H9 (cell line): ENCODE measurements at places on chromosomes 2 and 18. TPM values are rescaled to one million over a fixed set of nuclear protein-coding genes. Genes with fewer than 3 reads are reported as not detected.

MERTK gene
- total RNA-seq, result 4.2 and 4.8 TPM in 2 replicates

DNA sequence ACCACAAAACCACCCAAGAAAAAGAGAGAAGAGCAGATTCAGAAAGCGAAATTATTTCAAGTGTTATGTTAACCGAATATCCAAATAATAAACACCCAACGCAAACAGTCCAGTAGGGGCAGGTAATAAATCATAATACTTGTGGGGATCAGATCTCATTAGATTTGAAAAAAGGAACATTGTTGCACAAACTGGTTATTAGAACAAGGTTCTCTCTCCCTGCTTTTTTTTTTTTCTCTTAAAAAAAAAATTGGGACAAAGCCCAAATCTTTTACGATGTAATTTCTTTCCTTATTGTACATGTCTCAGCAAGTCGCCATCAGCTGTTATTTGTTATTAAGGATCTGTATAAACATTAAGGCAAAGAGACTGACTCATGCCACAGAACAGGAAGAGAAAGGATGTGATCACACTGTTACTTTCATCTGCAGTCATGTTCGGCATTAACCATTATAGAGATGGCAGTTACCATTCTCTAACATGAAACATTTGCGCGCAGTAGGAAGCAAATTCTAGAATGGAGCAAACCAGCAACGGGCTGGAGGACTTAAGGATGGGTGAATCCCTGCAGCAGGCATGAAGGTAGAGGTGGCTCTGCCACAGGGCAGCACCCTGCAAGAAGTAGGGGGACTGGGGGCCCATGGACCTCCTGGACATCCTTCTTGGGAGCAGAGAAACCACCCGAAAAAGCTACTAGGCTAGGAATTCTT, 42.0 kb downstream of the EPHA4 start:
- H3K4me3 ChIP-seq, result no peak overlapping the region
- H3K4me1 ChIP-seq, result peaks cover under 1% of the 10 kb centered on the region; the same call in 1 of the 2 replicates
- no peaks in the 10 kb centered on the region for H3K27me3 ChIP-seq
- no peak overlapping the region for H3K27ac ChIP-seq
- DNase-seq, result no peak

SGPP2 gene
- total RNA-seq, result not detected in 2 replicates

UPP2 gene
- not detected in 2 replicates for total RNA-seq

VSNL1 gene
- 9.2 and 9.9 TPM in 2 replicates for total RNA-seq

DNA sequence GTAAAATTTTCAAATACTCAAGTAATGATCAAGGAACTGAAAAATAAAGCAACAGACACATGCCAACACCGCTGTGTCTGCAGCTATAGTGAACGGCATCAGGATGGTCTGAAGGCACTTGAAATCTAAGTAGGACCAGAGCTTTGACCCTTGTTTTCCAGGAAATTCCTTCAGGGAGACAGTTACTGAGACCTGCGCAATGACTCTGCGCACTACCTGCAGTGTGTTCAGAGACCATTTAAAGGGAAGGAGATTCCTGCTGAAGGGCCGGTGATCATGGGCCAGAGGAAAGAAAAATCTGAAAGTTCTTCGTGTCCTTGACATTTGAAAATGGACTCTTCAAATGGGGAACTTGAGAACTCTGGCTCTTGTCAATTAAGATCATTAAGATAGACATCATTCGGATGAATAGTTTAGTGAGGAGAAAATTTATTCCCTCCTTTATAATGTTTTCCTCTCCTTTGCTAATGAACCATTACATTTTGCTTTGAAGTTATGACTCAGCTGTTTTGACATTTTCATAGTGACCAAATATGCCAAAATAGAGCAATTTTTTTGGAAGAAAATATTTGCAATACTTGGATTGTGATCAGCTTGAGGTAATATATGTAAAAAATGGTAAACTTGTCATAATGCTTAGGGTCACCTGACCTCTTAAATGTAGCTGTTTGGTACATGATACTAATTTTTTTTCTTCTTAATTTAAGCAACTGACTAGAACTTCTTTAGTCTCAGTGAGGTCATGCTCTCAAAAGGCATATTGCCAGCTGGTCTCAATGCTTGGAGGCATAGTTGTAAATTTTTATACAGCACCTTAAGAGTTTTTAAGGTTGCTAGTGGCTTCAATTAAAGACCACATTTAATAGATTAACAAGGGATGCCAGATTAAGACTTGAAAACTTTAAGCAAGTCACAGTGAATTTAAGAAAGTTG, 329.3 kb downstream of the ARHGAP15 start:
- H3K27me3 ChIP-seq, result no peaks in the 10 kb centered on the region
- no peak overlapping the region for H3K4me3 ChIP-seq
- DNase-seq, result no peak
- H3K36me3 ChIP-seq, result no peaks in the 10 kb centered on the region

DNA sequence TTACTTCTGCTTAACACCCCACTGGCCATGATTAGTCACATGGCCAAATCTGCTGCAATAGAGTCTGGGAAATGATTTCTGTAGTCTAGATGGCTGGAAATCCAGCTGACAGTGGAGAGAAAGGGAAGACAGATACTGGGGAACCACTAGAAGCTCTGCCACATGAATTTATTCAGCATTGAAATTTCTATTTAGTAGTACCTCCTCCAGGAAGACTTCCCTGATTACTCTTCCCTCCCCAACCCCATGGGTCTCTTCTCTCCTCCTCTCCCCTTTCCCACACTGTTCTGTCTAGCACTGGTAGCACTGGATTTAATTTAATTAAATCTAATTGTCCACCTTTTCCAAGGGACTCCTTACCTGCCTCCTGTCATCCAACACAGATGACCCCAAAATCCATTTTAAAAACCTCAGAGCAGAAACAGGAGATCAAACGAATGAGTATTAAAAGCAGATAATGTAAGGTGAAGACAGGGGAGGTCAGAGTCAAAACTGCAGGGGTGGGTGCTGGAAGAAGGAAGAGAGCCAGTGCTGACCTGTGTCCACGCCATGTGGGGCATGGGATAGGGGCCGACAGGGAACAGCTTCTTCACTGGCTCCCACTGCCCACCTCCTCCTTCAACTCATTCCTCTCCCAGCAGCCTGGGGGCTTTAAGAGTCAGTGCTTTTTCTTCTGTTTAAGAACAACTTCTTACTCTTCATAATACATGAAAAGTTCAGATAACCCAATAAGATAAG, 169.2 kb upstream of the HS6ST1 start:
- H3K36me3 ChIP-seq, result no peaks in the 10 kb centered on the region
- peak; percentile 20 for DNase-seq
- H3K4me1 ChIP-seq, result peaks cover 10% of the 10 kb centered on the region; the same call in 1 of the 2 replicates
- H3K27ac ChIP-seq, result no peak overlapping the region
- no peak overlapping the region for H3K4me3 ChIP-seq
- H3K27me3 ChIP-seq, result no peaks in the 10 kb centered on the region

GRCh38 chr2:6082625-6083018, 390.4 kb downstream of the SOX11 start:
- peaks cover 2% of the 10 kb centered on the region; the same call in 1 of the 2 replicates for H3K4me1 ChIP-seq
- no peak for DNase-seq
- H3K36me3 ChIP-seq, result peaks cover 18% of the 10 kb centered on the region
- no peaks in the 10 kb centered on the region for H3K27me3 ChIP-seq
- H3K4me3 ChIP-seq, result no peak overlapping the region

DNA sequence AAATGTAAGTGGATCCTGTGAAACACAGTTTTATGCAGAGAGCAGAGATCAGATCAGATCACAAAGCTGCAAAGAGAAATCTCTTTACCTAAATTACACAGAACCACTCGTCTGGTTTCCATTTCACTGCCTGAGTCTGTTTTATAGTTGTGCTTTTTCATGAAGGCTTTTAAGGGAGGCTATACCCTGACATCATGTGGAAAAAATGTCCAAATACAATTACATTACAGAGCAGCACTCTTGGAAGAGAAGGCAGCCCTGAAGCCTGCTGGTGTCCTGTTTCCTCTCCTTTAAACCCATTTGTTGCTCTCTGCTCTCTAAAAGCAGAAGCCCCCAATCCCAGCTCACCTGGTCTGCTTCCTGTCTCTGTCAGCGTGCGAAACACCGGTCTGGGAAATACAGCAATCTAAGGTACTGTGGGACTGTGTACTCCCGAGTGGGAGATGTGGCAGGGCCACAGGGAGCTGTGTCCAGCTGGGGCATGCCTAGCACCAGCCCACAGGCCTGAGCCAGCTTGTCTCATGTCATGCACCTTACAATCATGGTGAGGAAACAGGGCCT, 24.8 kb upstream of the ZFP36L2 start:
- peaks cover 3% of the 10 kb centered on the region; the same call in 1 of the 2 replicates for H3K4me1 ChIP-seq
- no peaks in the 10 kb centered on the region for H3K27me3 ChIP-seq
- H3K27ac ChIP-seq, result no peak overlapping the region
- H3K4me3 ChIP-seq, result no peak overlapping the region
- H3K36me3 ChIP-seq, result no peaks in the 10 kb centered on the region

DNA sequence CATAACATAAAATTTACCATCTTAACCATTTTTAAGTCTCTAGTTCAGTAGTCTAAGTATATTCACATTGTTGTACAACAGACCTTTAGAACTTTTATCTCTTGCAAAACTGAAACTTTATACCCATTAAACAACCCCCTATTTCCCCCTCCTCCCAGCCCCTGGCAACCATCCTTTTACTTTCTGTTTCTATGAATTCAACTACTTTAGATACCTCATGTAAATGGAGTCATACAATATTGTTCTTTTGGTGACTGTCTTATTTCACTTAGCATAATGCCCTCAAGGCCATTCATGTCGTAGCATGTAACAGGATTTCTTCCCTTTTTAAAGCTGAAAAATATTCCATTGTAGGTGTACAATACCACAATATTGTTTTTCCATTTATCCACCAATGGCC, 129.8 kb downstream of the PDE11A start:
- H3K36me3 ChIP-seq, result peaks cover 2% of the 10 kb centered on the region; the same call in 1 of the 2 replicates
- no peaks in the 10 kb centered on the region for H3K4me1 ChIP-seq
- H3K27me3 ChIP-seq, result no peaks in the 10 kb centered on the region
- no peak overlapping the region for H3K4me3 ChIP-seq
- DNase-seq, result no peak
- no peak overlapping the region for H3K27ac ChIP-seq

- no peak overlapping the region for H3K27ac ChIP-seq
- peaks cover 33% of the 10 kb centered on the region for H3K36me3 ChIP-seq
- no peak for DNase-seq
- no peak overlapping the region for H3K4me3 ChIP-seq
- H3K4me1 ChIP-seq, result peaks cover 3% of the 10 kb centered on the region; the same call in 1 of the 2 replicates
Measured at GRCh38 chr2:36509075-36509474, 88.9 kb downstream of the FEZ2 start.

DNA sequence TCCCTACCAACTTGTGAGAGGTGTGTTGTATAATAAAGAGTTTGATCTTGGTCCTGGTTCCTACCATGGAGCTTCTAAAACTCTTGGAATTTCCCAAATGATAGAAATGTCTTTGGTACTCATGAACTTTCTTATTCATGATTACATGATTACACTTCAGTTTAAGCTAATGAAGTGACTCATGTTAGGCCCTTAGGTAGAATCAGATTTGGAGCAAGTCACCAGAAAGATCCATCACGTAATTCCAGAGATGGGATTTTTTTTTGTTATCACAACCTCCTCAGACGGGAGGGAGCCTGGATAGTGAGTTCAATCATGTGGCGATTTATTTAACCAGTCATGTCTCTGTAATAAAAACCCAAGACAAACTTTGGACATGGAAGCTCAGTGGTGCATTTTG, 1287.6 kb upstream of the ZEB2 start:
- DNase-seq, result no peak
- H3K4me1 ChIP-seq, result no peaks in the 10 kb centered on the region
- no peaks in the 10 kb centered on the region for H3K27me3 ChIP-seq
- no peak overlapping the region for H3K27ac ChIP-seq

DNA sequence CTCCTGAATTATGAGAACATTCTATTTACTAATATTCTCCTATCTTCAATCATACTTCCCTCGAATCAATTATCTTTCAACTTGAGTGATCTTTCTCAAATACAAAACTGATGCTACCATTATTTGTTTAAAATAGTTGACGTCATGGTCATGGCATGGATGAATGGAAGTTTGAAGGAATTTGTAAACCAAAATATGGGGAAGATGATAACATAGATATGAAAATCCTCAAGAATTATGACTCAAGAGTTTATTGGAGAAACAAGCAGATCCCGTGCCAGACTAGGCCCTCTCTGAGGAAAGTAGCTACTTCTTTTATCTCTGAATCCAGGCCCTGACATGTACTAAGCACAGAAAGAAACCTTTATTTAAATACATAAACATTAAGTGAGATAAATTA, 270.4 kb upstream of the MC4R start:
- no peak for DNase-seq
- no peak overlapping the region for H3K27ac ChIP-seq
- no peaks in the 10 kb centered on the region for H3K4me1 ChIP-seq
- no peaks in the 10 kb centered on the region for H3K27me3 ChIP-seq
- no peaks in the 10 kb centered on the region for H3K36me3 ChIP-seq

SMAD7 gene
- total RNA-seq, result 27.7 and 29.4 TPM in 2 replicates

PLCD4 gene
- 0.18 and 0.42 TPM in 2 replicates for total RNA-seq

GRCh38 chr2:226295123-226295522, 504.5 kb downstream of the IRS1 start:
- H3K27me3 ChIP-seq, result no peaks in the 10 kb centered on the region
- no peak overlapping the region for H3K4me3 ChIP-seq
- H3K36me3 ChIP-seq, result peaks cover 11% of the 10 kb centered on the region
- no peaks in the 10 kb centered on the region for H3K4me1 ChIP-seq

DNA sequence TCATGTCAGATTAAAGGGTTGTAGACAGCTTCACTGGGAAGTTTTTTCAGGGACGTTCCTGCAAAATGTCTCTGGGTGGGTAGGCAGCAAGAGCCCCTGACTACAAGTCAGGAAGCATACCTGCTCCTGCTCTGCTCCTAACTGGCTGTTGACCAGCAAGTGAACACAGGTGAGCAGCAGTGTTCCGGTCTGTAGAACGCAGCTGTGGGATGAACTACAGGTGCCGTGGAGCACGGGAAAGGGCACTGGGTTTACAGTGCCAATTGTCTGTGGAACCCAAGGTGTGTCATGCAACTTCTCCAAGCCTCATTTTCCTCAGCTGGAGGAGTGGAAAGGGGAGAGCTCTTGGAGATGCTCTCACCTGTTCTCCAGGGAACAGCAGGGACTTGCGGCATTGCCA, 6.6 kb downstream of the ASB18 start:
- no peaks in the 10 kb centered on the region for H3K27me3 ChIP-seq
- H3K27ac ChIP-seq, result no peak overlapping the region
- no peak for DNase-seq

- peaks cover 4% of the 10 kb centered on the region; the same call in 1 of the 2 replicates for H3K4me1 ChIP-seq
- peaks cover 19% of the 10 kb centered on the region for H3K36me3 ChIP-seq
- no peak overlapping the region for H3K27ac ChIP-seq
- H3K27me3 ChIP-seq, result no peaks in the 10 kb centered on the region
- no peak overlapping the region for H3K4me3 ChIP-seq
- DNase-seq, result peak; percentile 56
Measured at GRCh38 chr2:187654535-187654934, 100.3 kb upstream of the TFPI start.

BAZ2B gene
- total RNA-seq, result 54.9 and 55.6 TPM in 2 replicates

DNA sequence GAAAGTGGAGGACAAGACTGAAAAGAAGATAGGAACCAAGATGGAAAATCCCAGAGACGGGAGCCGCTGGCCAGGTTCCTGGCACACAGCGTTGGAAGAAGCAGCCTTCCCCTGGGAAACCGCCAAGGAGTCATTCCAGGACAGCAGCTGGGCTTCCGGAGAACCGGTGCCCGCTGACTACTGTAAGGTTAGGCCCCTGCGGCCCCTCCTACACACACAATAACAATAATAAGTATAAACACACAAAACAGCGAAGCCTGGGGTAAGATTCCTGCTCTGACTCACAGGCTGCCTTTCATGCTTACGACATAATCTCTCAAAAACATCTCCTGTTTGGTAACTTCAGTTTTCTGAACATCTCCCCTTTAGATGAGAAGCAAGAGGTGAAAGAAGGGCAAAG, 28.1 kb upstream of the MYCN start:
- no peaks in the 10 kb centered on the region for H3K27me3 ChIP-seq
- H3K4me3 ChIP-seq, result no peak overlapping the region
- DNase-seq, result no peak
- H3K27ac ChIP-seq, result no peak overlapping the region

GRCh38 chr2:6510532-6510931, 355.2 kb downstream of the CMPK2 start:
- H3K36me3 ChIP-seq, result no peaks in the 10 kb centered on the region
- no peak overlapping the region for H3K27ac ChIP-seq
- H3K4me1 ChIP-seq, result no peaks in the 10 kb centered on the region
- H3K27me3 ChIP-seq, result no peaks in the 10 kb centered on the region
